ENCODE measurements at places on chromosomes 7 and 10. TPM values are rescaled to one million over a fixed set of nuclear protein-coding genes. Genes with fewer than 3 reads are reported as not detected.

DNA sequence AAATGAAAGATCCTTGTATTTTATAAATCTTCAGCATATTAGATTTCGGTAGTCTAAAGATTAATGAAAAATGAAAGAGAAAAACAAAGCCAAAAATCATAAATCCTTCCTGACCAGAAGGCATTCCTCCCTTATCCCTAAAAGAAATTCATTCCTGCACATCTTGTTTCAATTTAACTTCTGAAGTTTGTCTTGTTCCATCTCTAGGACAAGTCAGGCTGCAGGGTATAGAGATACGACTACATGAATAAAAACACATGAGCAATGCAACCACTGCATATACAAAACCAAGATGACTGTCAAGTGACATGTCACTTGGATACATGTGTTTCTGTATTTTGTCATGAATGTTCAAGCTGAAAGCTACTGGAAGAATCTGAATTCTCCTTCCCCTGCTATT is 214.9 kb downstream of the JAZF1 start:
- DNase-seq = no peak
- H3K36me3 ChIP-seq = no peaks in the 10 kb centered on the region
- no peaks in the 10 kb centered on the region for H3K4me1 ChIP-seq
- no peak overlapping the region for H3K27ac ChIP-seq

GRCh38 chr7:84817016-84817415 is 369.8 kb downstream of the SEMA3D start:
- H3K4me3 ChIP-seq = no peak overlapping the region
- no peaks in the 10 kb centered on the region for H3K27me3 ChIP-seq
- no peaks in the 10 kb centered on the region for H3K4me1 ChIP-seq
- no peak for DNase-seq
- H3K27ac ChIP-seq = no peak overlapping the region
- H3K36me3 ChIP-seq = no peaks in the 10 kb centered on the region

DNA sequence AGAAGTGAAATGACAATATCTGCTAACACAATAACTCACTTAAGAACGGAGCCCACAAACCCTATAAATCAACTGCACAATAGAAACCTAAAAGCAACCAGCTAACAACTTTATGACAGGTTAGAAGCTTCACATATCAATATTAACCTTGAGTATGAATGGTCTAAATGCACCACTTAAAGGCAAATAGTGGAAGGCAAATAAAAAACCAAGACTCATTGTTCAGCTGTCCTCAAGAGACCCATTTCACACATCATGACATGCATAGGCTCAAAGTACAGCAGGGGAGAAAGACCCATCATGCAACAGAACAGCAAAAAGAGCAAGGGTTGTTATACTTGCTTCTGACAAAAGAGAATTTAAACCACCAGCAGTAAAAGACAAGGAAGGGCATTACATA is 46.8 kb downstream of the CDC14C start:
- H3K4me3 ChIP-seq = no peak overlapping the region
- H3K27me3 ChIP-seq = no peaks in the 10 kb centered on the region
- no peak for DNase-seq
- H3K27ac ChIP-seq = no peak overlapping the region

GRCh38 chr7:108332937-108333336 is 123.3 kb downstream of the NRCAM start:
- H3K4me3 ChIP-seq = no peak overlapping the region
- H3K27ac ChIP-seq = no peak overlapping the region
- H3K4me1 ChIP-seq = no peaks in the 10 kb centered on the region
- no peaks in the 10 kb centered on the region for H3K36me3 ChIP-seq
- H3K27me3 ChIP-seq = no peaks in the 10 kb centered on the region

- DNase-seq = peak; percentile 58
- no peaks in the 10 kb centered on the region for H3K4me1 ChIP-seq
- no peak overlapping the region for H3K4me3 ChIP-seq
- peak overlapping the region; percentile 44 for H3K27ac ChIP-seq
These were observed 3.6 kb upstream of the HTR5A start for GRCh38 chr7:155066417-155066950.

GRCh38 chr10:34006471-34006870 is 672.0 kb upstream of the NRP1 start:
- no peak overlapping the region for H3K4me3 ChIP-seq
- H3K27me3 ChIP-seq = no peaks in the 10 kb centered on the region
- no peak overlapping the region for H3K27ac ChIP-seq
- DNase-seq = no peak
- H3K4me1 ChIP-seq = no peaks in the 10 kb centered on the region
- no peaks in the 10 kb centered on the region for H3K36me3 ChIP-seq

- no peaks in the 10 kb centered on the region for H3K36me3 ChIP-seq
- DNase-seq = no peak
- H3K4me1 ChIP-seq = no peaks in the 10 kb centered on the region
- H3K27me3 ChIP-seq = no peaks in the 10 kb centered on the region
- no peak overlapping the region for H3K27ac ChIP-seq
These were observed 472.9 kb upstream of the COBL start for GRCh38 chr7:51789489-51789888.

GRCh38 chr10:131203456-131204357 is 107.8 kb downstream of the TCERG1L start:
- H3K4me3 ChIP-seq = no peak overlapping the region
- H3K36me3 ChIP-seq = no peaks in the 10 kb centered on the region
- H3K27me3 ChIP-seq = no peaks in the 10 kb centered on the region
- H3K27ac ChIP-seq = no peak overlapping the region

DNA sequence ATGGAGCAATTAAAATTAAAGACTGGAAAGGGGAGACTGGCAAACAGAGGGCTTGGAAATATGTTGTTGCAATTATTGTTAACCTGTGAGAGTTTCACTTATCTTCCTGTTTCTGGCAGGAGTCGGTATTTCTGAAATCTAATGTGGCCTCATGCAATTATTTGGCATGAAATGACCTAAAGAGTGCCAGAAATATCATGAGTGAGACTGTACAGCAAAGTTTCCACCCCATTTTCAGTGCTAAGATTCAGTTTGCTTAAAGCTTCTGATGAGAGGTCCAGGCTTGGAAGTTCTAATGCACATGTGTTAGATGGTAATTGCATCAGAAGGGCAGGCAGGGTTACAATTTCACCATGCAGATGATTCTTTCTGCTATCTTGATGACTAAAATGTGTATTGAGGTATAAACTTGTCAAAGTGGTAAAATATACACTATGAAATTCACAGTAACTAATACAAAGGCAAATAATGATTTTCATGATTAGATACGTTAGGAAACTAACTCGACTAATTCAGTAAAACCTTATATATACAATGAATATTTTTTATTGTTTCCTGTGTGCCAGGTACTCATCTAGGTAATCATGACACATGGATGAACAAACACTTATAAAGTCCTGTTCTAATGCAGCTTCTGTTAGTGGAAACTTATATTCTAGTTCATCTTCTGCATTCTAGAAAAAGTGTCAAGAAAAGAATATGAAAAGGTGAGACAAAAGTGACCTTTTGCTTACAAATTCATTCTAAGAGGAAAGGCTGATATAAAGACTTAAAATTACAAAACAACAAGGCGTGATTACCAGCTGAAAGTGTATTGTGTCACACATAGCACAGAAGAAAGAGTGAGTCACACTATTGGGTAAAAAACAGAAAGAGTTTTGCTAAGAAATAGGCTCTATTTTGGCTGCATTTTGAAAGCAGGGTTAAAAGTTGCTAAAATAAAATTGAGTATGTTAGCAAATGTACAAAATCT is 533.4 kb upstream of the SEMA3D start:
- no peak for DNase-seq
- H3K27ac ChIP-seq = no peak overlapping the region
- no peaks in the 10 kb centered on the region for H3K4me1 ChIP-seq
- no peaks in the 10 kb centered on the region for H3K36me3 ChIP-seq
- no peak overlapping the region for H3K4me3 ChIP-seq

DNA sequence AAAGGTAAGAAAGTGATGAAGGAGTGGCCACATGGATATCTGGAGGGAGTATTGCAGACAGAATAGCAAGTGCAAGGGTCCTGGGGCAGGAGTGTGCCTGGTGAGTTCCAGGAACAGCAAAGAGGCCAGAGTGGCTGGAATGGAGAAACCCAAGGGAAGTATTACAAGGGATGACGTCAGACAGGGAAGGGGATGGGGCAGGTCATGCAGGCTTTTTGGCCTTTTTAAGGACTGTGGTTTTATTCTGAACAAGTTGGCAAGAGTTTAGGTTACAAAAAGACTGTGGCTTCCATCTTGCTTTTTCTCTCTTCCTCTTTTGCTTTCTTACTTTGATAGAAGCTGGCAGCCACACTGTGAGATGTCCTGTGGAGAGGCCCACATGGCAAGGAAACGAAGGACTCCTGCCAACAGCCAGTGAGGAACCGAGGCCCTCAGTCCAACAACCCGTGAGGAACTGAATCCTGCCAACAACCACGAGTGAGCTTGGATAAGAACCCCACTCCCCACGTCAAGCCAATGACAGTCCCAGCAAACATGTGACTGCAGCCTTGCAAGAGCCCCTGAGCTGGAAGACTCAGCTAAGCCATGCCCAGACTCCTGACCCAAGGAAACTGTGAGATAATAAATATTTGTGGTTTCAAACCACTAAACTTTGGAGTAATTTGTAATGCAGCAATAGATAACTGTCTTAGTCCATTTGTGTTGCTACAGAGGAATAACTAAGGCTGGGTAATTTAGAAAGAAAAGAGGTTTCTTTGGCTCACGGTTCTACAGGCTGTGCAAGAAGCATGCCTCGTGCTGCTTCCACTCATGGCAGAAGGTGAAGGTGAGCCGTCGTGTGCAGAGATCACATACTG is 19.8 kb upstream of the KDM7A start:
- no peak overlapping the region for H3K27ac ChIP-seq
- H3K4me1 ChIP-seq = peaks cover 5% of the 10 kb centered on the region
- no peaks in the 10 kb centered on the region for H3K36me3 ChIP-seq
- DNase-seq = peak; percentile 59
- no peak overlapping the region for H3K4me3 ChIP-seq

GRCh38 chr7:82631998-82632397 is 188.4 kb upstream of the CACNA2D1 start:
- no peak overlapping the region for H3K27ac ChIP-seq
- no peaks in the 10 kb centered on the region for H3K36me3 ChIP-seq
- DNase-seq = no peak
- peaks cover 3% of the 10 kb centered on the region for H3K27me3 ChIP-seq
- H3K4me3 ChIP-seq = no peak overlapping the region

VAX1 gene
- not detected for polyA plus RNA-seq

PAX4 gene
- polyA plus RNA-seq = not detected

PPP3CB gene
- 52.2 TPM for polyA plus RNA-seq

MBL2 gene
- polyA plus RNA-seq = not detected

Measured in psoas muscle (tissue), 8 donors.